Stimulated activated CD4-positive, alpha-beta T cell treated with anti-CD3 and anti-CD28 coated beads, Interleukin-1b, Interleukin-23, amount 100 ng/mL, for 1 hour (primary cell): ENCODE measurements at places on chromosomes 16 and 17.

DNA sequence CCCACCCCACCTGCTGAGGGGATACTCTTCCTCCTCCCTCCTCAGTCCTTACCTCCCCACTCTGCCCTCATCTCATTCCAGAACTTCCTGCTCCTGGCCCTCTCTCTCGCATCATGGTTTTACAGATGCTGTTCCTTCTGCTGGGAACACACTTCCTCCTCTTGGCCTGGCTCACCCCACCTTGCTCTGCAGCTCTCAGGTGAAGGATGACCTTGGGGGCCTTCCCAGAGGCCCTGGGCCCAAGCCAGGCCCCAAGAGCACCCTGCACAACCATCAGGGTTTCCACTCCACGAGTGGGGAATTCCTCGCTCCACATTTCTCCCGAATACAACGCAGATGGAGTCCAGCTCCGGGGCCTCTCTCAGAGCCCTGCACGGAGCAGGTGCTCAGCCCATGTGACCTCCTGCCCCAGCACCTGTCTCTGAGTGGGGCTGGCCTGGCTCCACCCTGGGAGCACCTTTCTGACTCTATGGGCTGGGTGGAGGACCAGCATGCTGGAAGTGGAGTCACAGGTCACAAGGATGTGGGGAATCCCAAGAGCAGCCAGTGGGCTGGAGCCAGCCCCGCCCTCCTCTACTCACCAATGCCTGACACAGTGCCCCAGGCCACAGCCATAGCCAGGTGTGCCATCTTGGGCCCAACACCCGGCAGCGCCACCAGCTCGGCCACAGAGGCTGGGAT lies 4.5 kb downstream of the NTHL1 start:
- no peak for DNase-seq

DNA sequence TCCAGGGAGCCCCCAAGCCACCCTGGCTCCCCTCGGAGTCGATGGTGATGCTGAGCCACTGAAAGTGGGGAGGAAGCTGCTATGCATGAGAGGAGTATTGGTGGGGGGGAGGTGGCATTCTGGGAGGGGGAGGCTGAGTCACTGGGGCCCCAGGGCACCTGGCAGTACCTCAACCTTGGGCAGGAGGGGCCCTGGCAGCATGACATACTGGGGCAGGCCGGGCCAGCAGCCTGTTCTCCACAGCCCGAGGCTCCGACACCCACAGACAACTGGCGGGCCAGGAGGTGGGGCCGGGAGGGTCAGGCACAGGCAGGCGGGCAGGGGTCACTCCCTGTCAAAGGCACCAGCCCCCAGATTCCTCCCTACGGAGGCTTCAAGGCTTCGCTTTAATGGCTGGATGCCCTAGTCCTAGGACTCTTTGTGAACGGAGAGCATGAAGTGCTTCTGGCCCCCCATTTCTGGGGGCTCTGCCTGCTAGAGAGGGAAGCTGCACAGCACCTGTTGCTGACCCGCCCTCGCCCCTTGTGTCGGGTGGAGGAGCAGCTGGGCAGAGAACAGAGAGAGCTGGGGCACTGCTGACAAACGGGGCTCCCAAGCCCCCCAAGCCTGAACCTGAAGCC lies 928 bp downstream of the CASKIN2 start:
- no peak for DNase-seq

DNA sequence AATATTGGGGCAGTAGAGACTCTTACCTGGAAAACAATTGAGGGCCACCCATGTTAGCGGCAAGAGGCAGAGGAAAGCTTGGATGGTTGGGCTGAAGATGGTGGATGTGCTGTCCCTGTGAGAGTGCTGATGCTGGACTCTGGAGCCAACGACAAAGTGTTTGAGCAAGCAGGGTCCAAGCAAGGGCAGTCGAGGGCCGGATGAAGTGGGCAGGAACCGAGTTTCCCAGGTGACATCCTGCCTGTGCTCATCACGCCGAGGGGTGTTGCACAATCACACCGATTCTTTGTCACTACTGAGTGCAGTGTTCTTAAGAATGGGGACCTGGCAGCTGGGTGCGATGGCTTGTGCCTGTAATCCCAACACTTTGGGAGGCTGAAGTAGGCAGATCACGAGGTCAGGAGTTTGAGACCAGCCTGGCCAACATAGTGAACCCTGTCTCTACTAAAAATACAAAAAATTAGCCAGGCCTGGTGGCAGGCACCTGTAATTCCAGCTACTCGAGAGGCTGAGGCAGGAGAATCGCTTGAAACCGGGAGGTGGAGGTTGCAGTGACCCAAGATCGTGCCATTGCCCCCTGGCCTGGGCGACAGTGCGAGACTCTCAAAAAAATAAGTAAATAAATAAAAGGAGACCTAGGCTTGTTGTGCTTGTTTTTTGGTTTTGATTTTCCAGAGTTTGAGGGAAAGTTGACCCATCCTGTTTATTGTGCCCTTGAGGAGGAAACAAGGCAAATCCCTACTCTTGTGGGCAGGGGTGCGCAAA lies 6.1 kb downstream of the PYCARD start:
- DNase-seq: no peak

- DNase-seq: no peak
Measured at GRCh38 chr17:73430165-73430680, 118.4 kb upstream of the CDC42EP4 start.

DNA sequence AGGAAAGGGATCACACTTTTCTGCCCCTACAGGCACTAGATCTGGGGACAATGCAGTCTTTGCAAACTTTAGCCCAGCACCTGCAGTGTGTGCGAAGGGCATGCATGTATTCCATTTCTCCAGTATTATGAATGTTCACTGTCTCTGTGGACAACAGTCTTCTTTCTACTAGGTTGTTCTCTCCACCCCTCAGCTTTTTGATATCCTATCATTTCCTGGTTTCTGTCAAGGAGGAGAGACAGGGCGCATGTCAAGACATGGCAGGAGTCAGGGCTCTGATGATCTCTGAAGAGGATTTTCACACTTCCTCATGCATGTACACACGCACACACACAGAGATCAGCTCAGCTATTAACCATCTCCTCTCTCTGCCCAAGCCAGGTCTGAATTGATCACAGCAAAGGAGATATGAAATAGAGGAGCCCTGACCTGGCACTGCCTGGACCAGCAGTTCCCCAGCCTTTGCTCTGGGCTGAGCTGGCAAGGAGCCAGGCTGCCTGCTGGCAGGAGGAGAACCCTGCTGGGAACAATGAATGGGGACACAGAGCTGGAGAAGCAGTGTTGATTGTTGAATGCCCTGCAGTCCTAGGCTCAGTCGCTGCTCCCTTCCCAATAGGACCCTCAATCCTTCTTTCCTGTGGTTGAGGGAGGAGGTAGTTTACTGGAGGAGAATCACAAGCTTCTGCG lies 2.6 kb downstream of the GPR179 start:
- no peak for DNase-seq

- no peak for DNase-seq
Measured at GRCh38 chr17:77957235-77957856, 1.2 kb upstream of the TNRC6C start.
